Neural progenitor cell (in vitro differentiated cells): ENCODE measurements at places on chromosomes 6 and 20. TPM values are rescaled to one million over a fixed set of nuclear protein-coding genes. Genes with fewer than 3 reads are reported as not detected.

DNA sequence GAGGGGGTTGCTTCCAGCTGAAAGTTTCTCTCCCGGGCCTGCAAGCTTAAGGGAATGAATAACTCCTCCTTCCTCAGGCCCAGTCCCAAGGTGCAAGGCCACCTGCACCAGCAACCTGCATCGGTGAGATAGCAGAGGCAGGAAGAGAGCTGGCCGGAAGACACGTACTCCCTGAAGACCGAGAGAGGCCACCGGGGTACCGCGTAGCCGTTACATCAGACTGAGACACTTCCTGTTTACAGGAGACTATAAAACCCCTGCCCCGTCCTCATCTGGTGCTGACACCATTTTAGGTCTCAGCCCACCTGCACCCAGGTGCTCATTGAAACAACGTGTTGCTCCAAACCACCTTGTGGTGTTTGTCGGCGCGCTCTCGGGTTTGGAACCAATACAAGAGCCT is 60.5 kb upstream of the PRND start:
- H3K4me1 ChIP-seq: no peaks in the 10 kb centered on the region
- DNase-seq: no peak
- no peak overlapping the region for H3K4me3 ChIP-seq
- no peaks in the 10 kb centered on the region for H3K36me3 ChIP-seq
- H3K27me3 ChIP-seq: no peaks in the 10 kb centered on the region

DNA sequence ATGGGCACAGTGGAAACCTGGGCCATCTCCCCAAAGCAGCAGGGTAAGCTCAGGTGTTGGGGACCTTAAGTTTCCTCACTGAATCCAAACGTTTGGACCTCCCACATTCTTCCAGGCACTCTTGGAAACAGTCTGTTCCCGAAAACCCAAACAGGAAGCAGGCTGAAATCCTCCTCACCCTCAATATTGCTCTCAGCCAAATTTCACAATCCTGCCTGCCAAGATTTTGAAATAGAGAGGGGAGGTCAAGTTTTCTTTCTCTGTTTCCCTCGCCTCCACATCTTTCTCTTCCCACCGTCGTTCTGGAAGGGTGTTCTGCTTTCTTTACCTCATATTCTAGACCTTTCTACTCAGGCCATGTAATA is 392.0 kb upstream of the SASH1 start:
- no peaks in the 10 kb centered on the region for H3K27me3 ChIP-seq
- H3K27ac ChIP-seq: no peak overlapping the region
- DNase-seq: no peak
- no peak overlapping the region for H3K4me3 ChIP-seq
- H3K4me1 ChIP-seq: no peaks in the 10 kb centered on the region

- no peaks in the 10 kb centered on the region for H3K4me1 ChIP-seq
- no peak overlapping the region for H3K4me3 ChIP-seq
- no peak for DNase-seq
These were observed 40.9 kb downstream of the DSTN start for GRCh38 chr20:17610566-17611289.

The OARD1 gene
- 41.9 and 67.9 TPM in 2 replicates for total RNA-seq

GRCh38 chr20:50578778-50579165 is 68.6 kb downstream of the PTPN1 start:
- no peaks in the 10 kb centered on the region for H3K27me3 ChIP-seq
- no peaks in the 10 kb centered on the region for H3K36me3 ChIP-seq
- no peak for DNase-seq
- peaks cover 10% of the 10 kb centered on the region for H3K4me1 ChIP-seq

- no peak overlapping the region for H3K4me3 ChIP-seq
- no peak overlapping the region for H3K27ac ChIP-seq
- H3K36me3 ChIP-seq: no peaks in the 10 kb centered on the region
- DNase-seq: no peak
These were observed 1075.6 kb upstream of the GJE1 start for GRCh38 chr6:141056945-141057625.

DNA sequence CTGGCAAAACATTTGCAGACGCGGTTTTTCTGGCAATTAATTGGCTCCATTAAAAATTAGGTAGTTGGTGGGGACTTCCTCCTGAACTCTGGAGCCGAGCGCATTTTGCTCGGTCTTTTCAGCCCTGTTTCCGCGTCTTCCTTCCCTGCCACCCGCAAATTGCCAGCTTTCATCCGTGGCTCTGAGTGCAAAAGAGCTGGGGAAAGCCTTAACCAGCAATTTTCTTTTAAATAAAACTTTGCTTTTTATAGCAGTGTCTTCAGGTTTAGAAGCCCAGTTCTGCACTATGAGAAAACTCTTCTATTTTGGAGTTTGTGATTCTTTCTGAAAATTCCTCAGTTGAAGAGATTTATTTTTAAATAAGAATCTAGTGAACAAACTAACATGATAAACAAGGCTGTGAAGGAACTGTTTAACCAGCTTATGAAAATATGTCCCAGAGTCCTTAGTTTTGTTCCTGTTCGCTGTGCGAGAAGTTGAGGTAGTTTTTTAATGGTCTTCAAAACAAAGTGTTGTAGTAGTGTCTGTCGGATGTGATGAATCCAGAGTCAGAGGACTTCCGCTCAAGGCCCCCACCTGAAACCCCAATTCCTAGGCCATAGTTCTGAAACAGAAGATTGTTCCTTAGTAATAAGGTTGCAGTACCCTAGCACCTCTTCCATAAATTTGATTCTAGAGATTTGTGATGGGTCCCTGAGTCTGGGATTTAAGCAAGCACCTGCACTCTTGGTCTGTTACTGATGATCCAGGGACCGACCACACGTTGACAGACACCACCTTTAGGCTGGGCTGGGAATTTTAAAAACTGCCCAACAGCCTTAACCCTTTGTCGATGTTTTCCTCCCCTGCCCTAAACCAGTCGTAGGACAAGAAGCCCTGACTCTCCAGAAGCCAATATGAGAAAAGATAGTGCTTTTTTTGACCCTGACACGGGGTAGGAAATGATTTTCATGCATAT is 950 bp downstream of the KCTD20 start:
- peak overlapping the region; percentile 64 for H3K4me3 ChIP-seq
- no peaks in the 10 kb centered on the region for H3K36me3 ChIP-seq
- H3K27ac ChIP-seq: peak overlapping the region; percentile 76
- H3K4me1 ChIP-seq: peaks cover 21% of the 10 kb centered on the region
- DNase-seq: peak; percentile 48
- H3K27me3 ChIP-seq: no peaks in the 10 kb centered on the region

GRCh38 chr6:82331031-82331773 is 32.4 kb upstream of the TPBG start:
- peak; percentile 37 for DNase-seq
- no peaks in the 10 kb centered on the region for H3K27me3 ChIP-seq
- H3K4me1 ChIP-seq: peaks cover 6% of the 10 kb centered on the region
- no peak overlapping the region for H3K4me3 ChIP-seq
- H3K36me3 ChIP-seq: no peaks in the 10 kb centered on the region

The EDN1 gene
- 0.93 and 2.9 TPM in 2 replicates for total RNA-seq

GRCh38 chr6:168217880-168218537 is 101.6 kb downstream of the DACT2 start:
- H3K4me3 ChIP-seq: no peak overlapping the region
- peaks cover 33% of the 10 kb centered on the region for H3K4me1 ChIP-seq
- no peaks in the 10 kb centered on the region for H3K36me3 ChIP-seq
- no peak for DNase-seq

The CST7 gene
- total RNA-seq: not detected in 2 replicates

DNA sequence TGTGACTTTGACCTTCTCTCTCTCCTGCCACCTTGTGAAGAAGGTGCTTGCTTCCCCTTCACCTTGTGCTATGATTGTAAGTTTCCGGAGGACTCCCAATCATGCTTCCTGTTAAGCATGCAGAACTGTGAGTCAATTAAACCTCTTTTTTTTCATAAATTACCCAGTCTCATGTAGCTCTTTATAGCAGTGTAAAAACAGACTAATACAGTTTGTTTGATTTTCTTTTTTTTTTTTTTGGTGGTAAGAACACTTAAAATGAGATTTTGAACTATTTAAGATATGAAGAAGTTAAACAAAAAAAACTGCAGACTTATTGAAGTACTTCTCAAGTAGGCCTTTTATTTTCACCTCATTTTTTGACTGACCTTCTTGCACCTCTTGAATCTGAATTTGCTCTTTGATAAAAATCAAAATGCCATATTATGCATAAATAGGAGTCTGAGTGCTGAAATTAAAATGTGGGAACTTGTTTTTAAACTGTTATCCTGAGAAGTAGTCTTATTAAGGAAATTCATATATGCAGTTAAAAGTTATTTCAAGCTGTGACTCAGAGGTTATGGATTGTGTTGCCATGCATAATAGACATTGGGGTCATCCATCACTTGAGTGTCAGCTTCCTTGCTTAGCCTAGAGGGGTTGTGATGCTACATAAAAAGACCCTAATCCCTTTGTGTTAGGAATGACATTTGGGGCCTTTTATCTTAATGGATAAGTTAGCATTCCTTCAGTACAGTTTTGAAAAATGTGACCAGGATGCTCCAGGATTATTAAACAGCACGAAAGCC is 447.9 kb upstream of the FKBP1C start:
- H3K27me3 ChIP-seq: no peaks in the 10 kb centered on the region
- H3K27ac ChIP-seq: no peak overlapping the region
- no peaks in the 10 kb centered on the region for H3K4me1 ChIP-seq
- H3K36me3 ChIP-seq: no peaks in the 10 kb centered on the region
- no peak overlapping the region for H3K4me3 ChIP-seq

The NHLRC1 gene
- not detected in 2 replicates for total RNA-seq

DNA sequence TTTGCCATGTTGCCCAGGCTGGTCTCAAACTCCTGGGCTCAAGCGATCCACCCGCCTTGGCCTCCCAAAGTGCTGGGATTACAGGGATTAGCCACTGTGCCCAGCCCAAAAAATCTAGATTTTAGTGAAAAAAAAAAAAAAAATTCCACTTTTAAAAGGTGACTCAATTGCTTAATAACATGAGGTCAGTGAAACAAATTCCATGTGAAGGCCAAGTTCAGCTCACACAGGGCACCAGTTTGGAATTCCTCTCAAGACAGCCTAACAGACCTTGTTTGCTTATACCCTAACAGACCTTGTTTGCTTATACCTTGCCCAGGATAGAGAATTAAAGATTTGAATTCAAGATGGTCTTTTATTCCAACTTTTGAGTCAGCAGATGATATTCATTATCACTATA is 5.1 kb downstream of the RRBP1 start:
- H3K27ac ChIP-seq: no peak overlapping the region
- H3K36me3 ChIP-seq: no peaks in the 10 kb centered on the region
- no peak for DNase-seq
- H3K4me1 ChIP-seq: peaks cover 13% of the 10 kb centered on the region

The RPS6KA2 gene
- total RNA-seq: 8.2 and 14.3 TPM in 2 replicates

The GABRR1 gene
- not detected in 2 replicates for total RNA-seq

GRCh38 chr6:32903952-32904351 is 36.9 kb downstream of the HLA-DMB start:
- no peak overlapping the region for H3K4me3 ChIP-seq
- peaks cover 2% of the 10 kb centered on the region for H3K27me3 ChIP-seq
- H3K27ac ChIP-seq: no peak overlapping the region
- no peaks in the 10 kb centered on the region for H3K36me3 ChIP-seq

The OVOL2 gene
- total RNA-seq: 0.25 and 0.62 TPM in 2 replicates

DNA sequence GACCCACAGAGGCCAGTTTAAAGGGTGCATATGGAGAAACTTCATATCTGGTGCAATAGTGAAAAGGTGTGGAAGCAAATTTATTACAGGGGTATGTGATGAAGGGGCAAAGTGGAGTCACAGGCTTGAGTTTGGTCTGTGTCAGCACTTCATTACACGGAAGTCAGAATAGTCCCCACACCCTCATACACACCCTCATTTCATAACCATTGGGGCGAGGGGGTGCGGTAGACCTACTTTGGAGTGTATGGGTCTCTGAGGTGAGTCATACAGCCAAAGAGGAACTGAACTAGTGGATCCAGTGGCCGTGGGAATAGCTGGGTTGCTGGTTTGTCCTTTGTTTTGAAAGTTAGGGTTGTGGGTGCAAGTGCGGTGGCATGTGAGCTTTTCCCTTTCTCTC is 3.3 kb downstream of the TM9SF4 start:
- H3K27ac ChIP-seq: no peak overlapping the region
- H3K4me1 ChIP-seq: peaks cover 20% of the 10 kb centered on the region
- DNase-seq: no peak
- H3K27me3 ChIP-seq: no peaks in the 10 kb centered on the region

DNA sequence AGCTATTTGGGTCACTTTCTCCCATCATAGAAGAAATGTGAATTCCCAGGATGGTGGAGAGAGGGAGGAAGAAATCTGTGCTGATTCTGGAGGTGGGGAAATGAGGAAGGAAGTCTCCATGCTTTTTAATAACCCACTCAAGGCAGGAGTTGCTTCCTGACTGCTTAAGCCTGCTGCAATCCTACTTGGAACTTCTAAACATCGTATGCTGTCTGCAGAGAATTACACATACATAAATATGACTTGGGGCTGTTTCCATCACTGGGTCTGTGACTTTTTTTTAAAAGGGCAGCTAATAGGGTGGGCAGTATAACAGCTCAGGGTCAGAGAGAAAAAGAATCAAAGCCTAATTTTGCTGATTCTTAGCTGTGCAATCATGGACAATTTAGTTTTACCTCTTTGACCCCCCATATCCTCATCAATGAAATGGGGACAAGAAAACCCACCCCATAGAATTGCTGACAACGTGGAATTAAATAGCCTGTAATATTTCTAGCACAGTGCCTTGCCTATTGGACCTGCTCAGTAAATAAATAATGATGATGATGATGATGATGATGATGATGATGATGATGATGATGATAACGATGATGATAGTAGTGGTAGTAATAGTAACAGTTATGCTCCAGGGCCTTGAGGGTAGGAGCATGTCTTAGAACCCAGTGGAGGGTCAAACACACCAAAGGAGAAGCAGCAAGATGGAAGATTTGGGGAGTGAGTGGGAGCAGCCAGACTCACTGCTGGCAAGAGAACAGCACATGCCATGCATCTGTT is 166.7 kb upstream of the LRFN2 start:
- no peaks in the 10 kb centered on the region for H3K27me3 ChIP-seq
- no peak for DNase-seq
- no peak overlapping the region for H3K4me3 ChIP-seq
- H3K27ac ChIP-seq: no peak overlapping the region

DNA sequence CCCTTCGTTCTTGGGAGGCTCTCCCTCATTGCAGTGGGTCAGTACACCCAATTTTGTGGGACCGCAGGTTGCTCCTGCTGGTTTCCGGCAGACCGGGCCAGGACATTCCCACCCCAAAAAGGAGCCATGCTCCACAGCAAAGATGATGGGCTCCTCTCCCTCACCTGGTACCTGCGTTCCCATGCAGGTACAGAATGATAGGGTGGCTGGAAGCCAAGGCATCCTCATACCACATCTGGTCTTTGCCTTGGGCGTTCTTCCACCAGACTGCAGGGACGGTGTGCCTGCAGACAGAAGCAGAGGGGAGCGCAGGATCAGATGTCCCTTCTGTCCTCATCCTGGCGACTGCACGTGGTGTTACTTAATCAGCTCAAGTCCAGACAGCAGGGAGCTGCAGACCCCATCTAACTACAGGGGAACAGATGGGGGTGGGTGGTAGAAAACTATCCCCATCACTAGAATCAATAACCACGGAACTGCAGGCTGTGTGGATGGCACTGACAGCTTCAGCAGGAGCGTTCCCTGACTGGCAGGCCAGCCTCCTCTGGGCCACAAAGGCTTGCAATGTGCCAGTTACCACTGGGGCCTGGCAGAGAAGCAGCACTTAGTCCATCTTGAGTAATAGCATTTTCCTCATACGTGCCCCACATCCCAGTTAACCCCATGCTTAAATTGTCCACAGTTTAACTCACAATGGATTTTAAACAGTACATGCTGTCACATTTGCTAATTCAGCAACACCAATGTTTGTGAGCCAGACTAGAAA is 70.4 kb downstream of the ABHD12 start:
- no peaks in the 10 kb centered on the region for H3K4me1 ChIP-seq
- H3K27me3 ChIP-seq: no peaks in the 10 kb centered on the region
- H3K4me3 ChIP-seq: no peak overlapping the region

- no peaks in the 10 kb centered on the region for H3K27me3 ChIP-seq
- no peak overlapping the region for H3K4me3 ChIP-seq
- peaks cover 10% of the 10 kb centered on the region for H3K4me1 ChIP-seq
- no peaks in the 10 kb centered on the region for H3K36me3 ChIP-seq
- H3K27ac ChIP-seq: no peak overlapping the region
These were observed 159.3 kb downstream of the CD83 start for GRCh38 chr6:14276667-14277404.

The SLC35D3 gene
- total RNA-seq: 0.58 TPM in 1 of 2 replicates, not detected in the other
